D721Med (cell line): ENCODE measurements at places on chromosomes 11 and 22.

DNA sequence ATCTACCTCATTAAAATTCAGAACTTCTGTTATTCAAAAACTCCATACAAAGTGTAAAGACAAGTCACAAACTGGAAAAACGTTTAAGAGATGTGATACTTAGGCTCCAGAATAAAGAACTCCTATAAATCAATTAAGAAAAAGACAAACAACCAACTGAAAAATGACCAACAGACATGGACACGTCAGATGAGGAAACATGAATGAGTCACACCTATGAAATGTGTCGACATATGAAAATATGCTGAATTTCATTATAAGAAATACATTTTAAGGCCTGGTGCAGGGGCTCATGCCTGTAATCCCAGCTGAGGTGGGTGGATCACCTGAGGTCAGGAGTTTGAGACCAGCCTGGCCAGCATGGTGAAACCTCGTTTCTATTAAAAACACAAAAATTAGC is 78.7 kb downstream of the ENTHD1 start:
- DNase-seq = no peak

DNA sequence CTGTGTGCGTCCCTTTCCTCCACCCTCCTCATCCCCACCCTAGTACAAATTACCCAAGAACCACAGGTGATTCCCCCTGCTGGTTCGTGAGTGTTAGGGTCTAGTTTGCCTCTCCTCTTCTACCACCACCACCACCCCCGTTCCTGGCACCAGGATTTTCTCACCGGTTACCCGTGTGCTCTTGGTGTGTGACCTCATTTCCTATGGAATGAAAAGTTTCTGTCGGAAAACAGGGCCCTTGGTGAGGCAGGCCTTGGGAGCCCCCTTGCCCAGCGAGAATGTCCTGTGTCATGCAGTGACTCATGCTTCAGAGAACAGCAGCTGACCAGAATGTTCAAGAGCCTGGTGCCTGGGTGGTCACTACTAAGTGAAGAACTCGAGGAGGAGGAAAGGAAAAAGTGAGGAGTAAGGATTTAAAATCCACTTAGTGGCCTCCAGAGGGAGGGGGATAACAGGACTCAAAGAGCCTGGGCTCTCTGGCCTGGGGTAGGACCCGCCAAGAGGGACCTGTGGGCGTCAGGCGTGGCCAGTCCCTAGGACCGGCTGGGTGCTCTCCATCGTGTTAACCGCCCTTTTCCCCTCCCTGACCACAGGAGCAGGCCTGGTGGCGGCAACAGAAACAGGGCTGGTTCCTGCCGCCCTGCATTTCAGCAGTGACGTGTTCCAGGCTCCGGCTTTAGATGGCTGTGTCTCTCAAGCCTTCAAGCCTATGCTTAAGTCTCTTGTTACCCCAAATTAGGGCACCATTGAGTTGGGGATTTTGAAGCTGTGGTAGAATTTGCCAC is 30.2 kb downstream of the C22orf31 start:
- DNase-seq = no peak

DNA sequence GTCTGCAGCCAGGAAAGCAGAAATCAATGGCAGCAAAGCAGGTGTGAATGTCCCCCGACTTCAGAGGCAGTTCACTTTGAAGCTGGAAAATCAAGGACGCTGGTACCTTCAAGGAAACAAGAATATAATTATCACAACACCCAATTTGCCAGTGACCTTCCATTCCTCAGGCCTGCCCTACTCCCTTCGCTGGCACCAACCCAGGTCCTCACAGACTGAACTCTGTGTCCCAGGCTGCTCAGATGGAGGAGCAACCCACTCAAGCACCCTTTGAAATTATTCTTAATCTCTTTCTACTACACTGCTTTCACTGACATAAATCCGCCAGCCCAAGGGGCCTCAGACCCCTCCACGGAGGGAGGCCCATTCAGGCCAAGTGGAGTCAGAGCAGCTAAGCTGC is 64.7 kb upstream of the WT1 start:
- DNase-seq = no peak

DNA sequence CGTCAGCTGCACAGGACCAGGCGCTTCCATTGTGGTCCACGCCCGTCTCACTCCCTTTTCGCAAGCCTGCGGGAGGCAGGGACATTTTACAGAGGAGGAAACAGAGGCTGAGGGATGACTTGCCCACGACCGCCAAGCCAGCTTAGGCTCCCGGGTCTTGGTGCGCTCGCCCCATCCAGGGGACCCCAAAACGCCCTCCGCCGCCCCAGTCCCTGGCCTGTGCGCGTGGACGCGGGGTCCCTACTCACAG is 300 bp downstream of the WNT11 start:
- DNase-seq = no peak

GRCh38 chr22:38468443-38469305 is 778 bp downstream of the KDELR3 start:
- no peak for DNase-seq

DNA sequence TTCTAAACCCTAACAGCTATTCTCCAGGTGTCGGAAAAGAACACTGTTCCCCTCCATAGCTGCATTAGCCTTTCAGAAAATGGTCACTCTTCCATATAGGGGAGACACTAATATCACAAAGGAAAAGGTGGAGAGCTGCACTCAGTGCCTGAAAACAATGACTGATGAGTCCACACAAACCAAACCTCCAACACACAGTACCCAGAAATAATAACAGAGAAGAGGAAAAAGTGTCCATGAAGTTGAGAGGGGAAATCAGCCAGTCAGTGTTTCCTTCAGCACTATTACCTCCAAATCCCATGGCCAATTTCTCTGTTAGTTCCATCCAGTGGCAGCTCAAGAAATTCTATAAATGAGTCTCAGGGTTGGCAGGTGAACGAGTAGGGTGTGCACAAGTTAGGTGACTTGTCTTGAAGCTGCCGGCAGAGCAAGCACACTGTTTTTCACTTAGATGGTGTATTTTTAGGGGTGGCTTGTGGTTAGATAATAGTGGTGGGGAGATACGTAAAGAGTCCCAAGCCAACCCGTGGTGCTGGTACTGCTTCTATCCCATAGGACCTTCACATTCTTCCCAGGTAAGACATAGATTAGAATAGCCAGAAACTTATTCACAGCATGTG is 84.5 kb upstream of the CHRM4 start:
- no peak for DNase-seq

DNA sequence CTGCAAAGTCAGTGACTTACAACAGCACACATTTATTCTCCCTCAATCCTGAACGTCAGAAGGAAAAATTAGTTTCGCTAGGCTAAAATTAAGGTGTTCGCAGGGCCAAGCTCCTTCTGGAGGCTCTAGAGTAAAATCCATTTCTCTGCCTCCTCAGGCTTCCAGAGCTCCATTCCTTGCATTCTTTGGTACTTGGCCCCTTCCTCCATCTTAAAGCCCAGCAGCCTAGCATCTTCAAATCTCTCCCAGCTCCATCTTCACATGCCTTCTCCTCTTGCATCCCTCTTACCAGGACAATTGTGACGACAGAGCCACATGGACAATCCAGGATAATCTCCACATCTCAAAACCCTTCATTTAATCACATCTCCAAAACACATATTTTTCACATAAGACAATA is 165.0 kb downstream of the GRIA4 start:
- no peak for DNase-seq

- peak; percentile 39 for DNase-seq
These were observed 5.5 kb upstream of the NFAM1 start for GRCh38 chr22:42437488-42438292.

DNA sequence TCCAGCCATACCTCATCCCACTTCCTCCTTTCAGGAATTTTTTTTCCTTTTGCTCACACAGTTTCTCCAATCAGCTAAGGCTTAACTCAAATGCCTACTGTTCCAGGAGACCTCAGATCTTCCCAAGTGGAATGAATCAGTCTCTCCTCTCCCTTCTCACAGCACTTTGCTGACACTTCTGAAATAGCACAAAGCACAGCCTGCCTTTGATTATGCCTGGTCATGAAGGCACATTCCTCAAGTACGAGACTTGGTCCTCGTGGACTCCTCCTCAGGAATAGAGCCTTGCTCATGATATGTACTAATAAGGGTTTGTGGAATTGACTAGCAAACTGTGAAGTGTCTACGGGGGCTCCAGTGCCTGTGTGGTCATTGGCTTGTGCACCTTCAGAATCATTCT is 176.7 kb upstream of the TENM4 start:
- DNase-seq = no peak

DNA sequence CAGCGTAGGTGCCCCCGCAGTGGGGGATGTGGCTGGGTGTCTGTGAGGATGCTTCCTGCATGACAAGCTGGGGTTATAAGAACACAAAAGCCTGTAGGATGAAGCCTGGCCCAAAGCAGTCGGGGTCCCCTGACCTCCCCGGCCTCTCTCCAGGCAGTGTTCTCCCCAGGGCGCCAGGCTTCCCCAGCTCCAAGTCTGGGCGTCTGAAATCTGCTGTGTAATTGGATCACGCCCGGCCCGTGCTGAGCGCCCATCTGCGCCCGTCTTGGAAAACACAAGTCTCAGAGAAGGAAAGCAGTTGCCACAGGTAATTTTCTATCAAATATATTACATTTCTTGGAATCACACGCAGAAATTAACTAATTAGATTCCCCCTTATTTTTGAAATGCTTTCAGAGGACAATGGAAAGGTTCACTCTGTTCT is 233.3 kb downstream of the CTTN start:
- no peak for DNase-seq

DNA sequence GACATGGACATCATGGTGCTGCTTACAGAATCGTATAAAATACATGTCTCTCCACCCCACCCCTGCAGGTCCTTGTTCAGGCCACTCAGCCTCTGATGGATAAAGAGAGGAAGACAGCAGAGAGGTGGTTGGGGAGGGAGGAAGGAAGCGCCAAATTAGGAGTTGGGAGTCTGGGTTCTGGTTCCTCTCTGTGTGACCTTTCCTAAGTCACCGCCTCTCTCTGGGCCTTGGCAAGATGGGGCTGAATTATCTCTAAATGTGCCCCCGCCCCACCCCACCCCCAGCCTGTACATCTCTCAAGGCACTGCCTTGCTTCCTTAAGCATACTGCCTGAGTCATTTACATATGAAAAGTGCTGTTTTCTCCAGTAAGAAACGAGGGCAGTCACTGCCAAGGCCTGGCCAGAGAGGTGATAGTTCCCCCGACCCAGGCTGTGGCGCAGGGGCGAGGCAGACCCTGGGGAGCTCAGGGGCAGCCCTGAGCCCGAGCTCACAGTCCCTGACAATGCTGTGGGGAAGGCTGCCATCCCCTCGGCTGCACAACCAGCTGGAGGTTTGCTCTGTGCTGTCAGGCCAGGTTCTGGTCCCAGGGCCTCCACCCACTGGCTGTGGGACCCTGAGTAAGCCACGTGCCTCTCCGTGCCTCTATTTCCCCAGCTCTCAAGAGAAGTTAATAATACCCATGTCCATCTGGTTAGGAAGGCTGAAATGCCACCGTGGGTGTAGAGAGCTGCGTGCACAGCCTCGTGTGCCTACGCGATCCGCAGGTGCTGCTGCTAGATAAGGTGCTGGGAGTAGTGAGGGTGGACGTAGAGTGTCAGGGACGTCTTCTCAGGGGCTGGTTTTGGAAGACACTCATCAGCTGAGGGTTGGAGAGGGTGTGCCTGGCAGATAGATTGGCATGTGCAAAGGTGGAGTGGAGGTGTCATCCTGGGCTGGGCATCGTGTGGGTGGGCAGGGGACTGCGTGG is 55.3 kb downstream of the CACNA1I start:
- DNase-seq = no peak

- no peak for DNase-seq
These were observed 10.7 kb downstream of the LMO1 start for GRCh38 chr11:8252946-8253345.

DNA sequence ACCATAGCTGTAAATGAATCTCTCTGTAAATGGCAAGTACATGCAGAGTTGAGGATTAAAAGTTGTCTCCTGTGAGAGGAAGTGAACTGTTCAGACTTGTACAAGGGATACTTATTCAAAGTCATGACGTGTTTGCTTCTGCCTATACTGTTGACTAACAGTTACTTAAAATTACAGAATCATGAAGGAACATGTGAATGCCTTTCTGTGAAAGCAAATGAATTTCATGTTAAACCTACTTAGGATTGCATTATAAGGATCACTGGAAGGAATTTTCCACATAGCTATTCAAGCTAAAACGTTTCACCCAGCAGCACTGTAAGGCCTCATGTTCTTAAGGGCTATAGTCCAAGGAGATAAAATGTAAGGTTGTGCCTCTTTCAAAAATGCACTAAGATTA is 93.4 kb upstream of the BIRC3 start:
- DNase-seq = no peak

DNA sequence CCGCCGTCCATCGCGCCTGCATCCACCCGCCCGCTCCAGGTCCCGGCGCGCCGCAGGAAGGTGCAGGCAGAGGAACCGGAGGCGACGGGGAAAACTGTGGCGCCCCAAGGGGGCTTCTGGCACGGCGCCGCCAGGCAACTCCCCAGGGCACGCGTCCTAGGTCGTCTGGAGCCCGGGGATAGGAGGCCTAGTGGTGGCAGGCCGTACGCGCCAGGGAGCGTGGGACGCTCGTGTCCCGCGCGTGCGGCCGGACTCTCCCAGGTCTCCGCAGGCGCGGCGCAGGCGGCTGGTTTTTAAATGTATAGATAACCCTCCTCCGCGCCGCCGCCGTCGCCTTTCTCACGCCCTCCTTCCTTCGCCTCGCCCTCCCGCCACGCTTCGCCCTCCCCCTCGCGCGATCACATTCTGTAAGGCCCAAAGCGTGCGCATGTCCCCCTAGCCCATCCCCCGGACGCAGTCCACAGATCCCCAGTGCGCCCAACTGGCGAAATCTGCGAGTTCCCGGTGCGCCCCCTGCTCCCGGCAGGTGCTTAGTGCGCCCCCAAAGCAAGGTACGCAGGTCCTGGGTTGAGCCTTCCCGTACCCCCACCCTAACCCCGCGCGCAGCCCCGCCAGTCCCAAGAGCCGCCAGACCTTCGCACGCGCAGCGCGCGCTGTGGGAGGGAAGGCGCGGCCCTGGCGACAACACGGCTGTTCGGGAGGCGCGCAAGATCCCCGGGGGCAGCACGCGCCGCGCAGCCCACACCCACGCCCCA is at the start of gene ASCL2:
ASCL2 (minus strand) TSS at position 267 of the 755 bp plus-strand sequence; CDS start at position 11, 256 bp downstream.
- DNase-seq = no peak

- DNase-seq = no peak
These were observed 2.8 kb downstream of the HTR3A start for GRCh38 chr11:113977701-113978100.

GRCh38 chr11:73170140-73170539 is 28.0 kb upstream of the FCHSD2 start:
- no peak for DNase-seq

GRCh38 chr11:45211732-45212131 is 65.3 kb downstream of the PRDM11 start:
- no peak for DNase-seq

- DNase-seq = no peak
These were observed 35.4 kb upstream of the CYB5R3 start for GRCh38 chr22:42684462-42685195.

DNA sequence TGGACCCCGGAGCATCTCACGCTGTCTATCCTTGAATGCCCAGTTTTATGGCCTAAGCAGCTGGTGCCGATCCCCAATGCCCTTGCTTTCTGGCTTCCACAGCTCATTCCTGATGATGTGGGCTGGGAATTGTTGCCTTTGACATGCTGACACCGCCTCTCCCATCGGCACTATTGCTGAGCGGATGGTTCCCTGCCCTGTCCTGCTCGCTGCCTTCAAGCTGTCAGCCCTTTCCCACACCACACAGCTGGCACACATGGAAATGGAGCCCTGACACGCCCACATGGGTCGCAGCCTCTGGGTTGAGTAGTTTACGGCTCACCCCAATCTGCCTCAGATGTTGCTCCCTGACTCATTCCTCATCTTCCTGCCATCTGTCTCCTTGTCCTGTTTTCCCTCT is 110.2 kb upstream of the SESN3 start:
- no peak for DNase-seq
